ENCODE measurements at places on chromosomes 11 and 22. TPM values are rescaled to one million over a fixed set of nuclear protein-coding genes. Genes with fewer than 3 reads are reported as not detected.

DNA sequence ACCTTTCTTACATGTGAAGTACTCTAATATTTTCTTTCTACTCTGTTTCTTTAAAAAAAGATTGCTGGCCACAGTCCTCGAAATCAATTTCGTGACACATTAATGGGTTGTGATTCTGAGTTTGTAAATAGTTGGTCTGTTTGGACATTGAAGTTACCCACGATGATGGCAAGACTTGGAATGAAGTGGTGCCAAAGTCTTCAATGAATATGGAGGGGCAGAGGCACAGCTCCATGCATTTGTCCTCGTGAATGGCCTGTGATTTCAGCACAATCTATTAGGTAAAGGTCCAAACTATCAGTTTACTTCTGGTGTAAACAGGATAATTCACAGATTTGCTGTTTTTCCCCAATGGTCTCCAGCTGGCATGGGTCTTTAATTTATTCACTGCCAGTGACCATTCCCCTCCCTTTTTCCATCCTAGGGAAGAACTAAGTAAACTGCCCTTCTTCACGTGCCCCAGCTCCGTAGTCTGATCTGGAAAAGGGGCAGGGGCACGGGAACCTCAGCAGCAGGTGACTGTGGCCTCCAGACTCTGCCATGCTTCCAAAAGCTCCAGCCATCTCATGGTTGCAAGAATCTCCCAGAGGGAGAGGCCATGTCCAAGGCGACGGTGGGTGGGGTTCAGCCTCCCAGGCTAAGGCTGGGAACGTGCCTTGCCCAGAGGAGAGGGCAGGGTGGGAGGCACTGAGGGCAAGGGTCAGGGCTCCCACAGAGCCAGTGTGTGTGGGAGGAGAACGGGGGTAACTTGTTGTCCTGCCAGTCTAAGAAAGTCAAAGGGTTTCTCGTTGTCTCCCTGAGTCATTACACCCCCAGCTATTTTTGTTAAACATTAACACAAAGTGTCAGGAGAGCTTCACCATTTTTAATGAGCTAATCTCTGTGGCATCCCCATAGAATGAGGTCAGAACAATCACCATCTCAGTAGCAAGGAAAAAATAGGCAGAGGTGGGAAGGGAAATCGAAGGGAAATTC, 16.9 kb upstream of the PEX26 start:
- no peak overlapping the region for H3K4me3 ChIP-seq
- peak overlapping the region; percentile 47 for H3K27ac ChIP-seq
- H3K4me1 ChIP-seq, result peaks cover 63% of the 10 kb centered on the region
- H3K36me3 ChIP-seq, result no peaks in the 10 kb centered on the region

- no peaks in the 10 kb centered on the region for H3K4me1 ChIP-seq
- peaks cover 7% of the 10 kb centered on the region for H3K27me3 ChIP-seq
- H3K4me3 ChIP-seq, result no peak overlapping the region
- no peak for DNase-seq
Observed at GRCh38 chr11:2576549-2576948, 123.2 kb downstream of the KCNQ1OT1 start.

DNA sequence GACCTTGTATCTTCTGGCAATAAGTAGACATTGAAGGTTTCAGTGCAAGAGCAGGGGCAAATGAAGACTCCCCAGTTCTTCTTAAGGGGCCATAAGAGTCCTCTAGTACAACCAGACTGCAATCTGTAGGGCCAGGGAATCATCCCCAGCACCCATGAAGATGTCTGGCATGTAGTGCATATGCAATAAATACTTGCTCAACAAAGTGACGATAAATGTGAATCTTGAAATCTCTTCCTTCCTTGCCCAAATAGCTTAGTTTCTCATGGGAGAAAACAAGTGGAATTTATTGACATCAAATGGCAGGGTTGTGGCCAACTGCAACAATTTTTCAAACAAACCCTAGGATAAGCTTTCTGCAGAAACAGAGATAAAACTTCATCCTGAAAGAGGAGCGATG, 107.6 kb downstream of the ABTB2 start:
- no peak for DNase-seq
- no peaks in the 10 kb centered on the region for H3K27me3 ChIP-seq
- no peaks in the 10 kb centered on the region for H3K36me3 ChIP-seq
- H3K4me3 ChIP-seq, result no peak overlapping the region

DNA sequence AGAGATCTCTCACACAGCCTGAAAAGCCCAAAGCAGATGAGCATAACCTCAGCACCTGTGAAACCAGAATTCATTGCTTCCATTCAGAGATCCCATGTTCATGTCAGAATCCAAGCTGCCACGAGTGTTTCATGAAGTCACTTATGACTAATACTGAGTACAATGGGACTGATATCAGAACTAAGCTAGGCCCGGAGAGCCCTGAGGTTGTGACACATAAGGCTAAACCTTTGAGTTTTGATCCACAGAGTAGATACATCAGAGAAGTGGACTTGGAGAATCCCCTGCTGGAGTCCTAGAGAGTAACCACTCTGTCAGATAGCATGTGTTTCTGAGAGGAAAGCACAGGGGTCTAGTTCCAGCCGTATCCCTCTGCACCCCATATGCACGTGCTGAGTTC, 890 bp upstream of the GLYATL1 start:
- H3K27me3 ChIP-seq, result no peaks in the 10 kb centered on the region
- no peaks in the 10 kb centered on the region for H3K36me3 ChIP-seq
- H3K4me1 ChIP-seq, result no peaks in the 10 kb centered on the region
- no peak overlapping the region for H3K27ac ChIP-seq
- DNase-seq, result no peak

DNA sequence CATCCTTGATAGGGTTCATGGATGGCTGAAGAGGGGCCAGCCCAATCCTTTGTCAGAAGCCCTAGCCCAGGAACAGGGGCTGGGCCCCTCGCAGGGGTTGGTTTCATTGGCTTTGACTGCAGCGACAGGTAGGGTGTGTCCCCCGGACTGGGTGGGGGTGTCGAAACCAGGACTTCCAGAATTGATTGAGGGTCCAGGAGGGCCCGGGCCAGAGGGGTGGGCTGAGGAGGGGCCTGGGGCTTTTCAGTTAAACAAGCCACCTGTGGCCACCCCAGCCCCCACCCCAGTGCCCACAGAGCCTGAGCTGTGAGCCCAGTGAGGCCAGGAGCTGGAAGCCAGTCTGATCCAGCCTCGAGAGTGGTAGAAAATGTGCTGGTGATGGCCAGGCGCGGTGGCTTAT, 18.1 kb upstream of the PRR5 start:
- no peak for DNase-seq
- peaks cover 22% of the 10 kb centered on the region for H3K4me1 ChIP-seq
- peaks cover 2% of the 10 kb centered on the region for H3K27me3 ChIP-seq

DNA sequence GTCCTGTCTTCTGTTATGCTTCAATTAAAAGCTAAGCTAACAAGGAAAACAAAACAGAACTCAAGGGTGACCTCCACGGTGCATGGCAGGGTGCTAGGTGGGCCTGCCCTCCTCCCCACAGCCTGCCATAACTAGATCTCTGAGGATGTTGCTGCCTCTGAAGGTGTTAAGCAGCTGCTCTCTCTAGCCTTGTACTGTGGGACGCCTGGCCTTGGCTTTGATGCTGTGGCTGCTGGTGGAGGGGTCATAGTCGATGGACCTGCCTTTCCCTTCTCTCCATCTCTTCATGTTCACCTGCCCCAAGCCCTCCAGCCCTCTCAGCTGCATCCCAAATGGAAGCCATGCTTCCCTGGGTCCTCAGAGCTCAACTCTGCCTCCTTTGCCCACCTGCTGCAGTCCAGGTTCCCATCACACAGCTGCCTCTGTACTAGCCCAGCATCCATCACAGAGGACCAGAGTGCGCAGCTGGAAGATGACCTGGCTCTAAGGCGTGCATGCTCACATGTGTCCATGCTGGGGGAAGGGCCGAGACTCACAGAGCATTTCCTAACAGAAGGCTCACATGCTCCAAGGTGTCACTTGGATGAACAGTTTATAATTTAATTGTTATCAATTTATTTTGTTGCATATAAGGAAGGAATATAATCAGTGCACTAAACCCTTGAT, 180.3 kb upstream of the E2F8 start:
- no peak overlapping the region for H3K27ac ChIP-seq
- H3K4me1 ChIP-seq, result peaks cover 19% of the 10 kb centered on the region
- H3K36me3 ChIP-seq, result 0 out of 2 replicates have a peak, but pooled peaks cover 5% of the 10 kb centered on the region
- H3K27me3 ChIP-seq, result peaks cover 43% of the 10 kb centered on the region
- no peak overlapping the region for H3K4me3 ChIP-seq
- no peak for DNase-seq

- no peak for DNase-seq
- H3K27me3 ChIP-seq, result peaks cover 43% of the 10 kb centered on the region
- no peaks in the 10 kb centered on the region for H3K36me3 ChIP-seq
- H3K4me3 ChIP-seq, result no peak overlapping the region
- no peaks in the 10 kb centered on the region for H3K4me1 ChIP-seq
- H3K27ac ChIP-seq, result no peak overlapping the region
Observed at GRCh38 chr11:70142221-70142875, 60.7 kb upstream of the FADD start.

DNA sequence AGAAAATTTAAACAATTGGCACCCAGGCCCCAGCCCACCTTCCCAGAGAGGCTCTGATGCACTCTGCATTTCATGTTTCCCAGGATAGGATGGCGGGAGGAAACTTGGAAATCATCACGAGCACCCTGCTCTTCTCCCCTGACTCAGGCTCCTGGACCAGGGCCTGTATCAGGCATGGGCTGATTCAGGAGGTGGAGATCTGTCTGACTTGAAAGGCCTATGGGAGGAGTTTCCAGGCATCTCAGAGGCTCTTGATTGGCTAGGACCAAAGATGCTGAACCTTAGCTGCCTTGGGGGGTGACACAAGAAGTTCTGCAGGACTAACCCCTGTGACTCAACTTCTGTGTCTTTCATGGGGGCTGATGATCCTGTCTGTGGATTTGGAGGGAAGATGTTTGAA, 106.2 kb downstream of the PKNOX2 start:
- no peak overlapping the region for H3K4me3 ChIP-seq
- H3K4me1 ChIP-seq, result peaks cover 20% of the 10 kb centered on the region
- no peaks in the 10 kb centered on the region for H3K36me3 ChIP-seq

GRCh38 chr22:48513446-48513845, 1314.2 kb downstream of the BRD1 start:
- H3K4me1 ChIP-seq, result no peaks in the 10 kb centered on the region
- peaks cover 5% of the 10 kb centered on the region for H3K36me3 ChIP-seq
- H3K4me3 ChIP-seq, result no peak overlapping the region

- no peaks in the 10 kb centered on the region for H3K36me3 ChIP-seq
- H3K27me3 ChIP-seq, result peaks cover 32% of the 10 kb centered on the region
- no peak for DNase-seq
- no peak overlapping the region for H3K4me3 ChIP-seq
- no peaks in the 10 kb centered on the region for H3K4me1 ChIP-seq
Observed at GRCh38 chr22:41075946-41076345, 16.4 kb upstream of the EP300 start.

SEPTIN3 gene
- total RNA-seq, result not detected

PNPLA5 gene
- not detected for total RNA-seq

SYNGR1 gene
- 18.8 TPM for total RNA-seq

LDHAL6A gene
- total RNA-seq, result not detected

ZP1 gene
- not detected for total RNA-seq

APOA4 gene
- total RNA-seq, result not detected

ACR gene
- not detected for total RNA-seq

OR4D5 gene
- not detected for total RNA-seq

EFCAB6 gene
- total RNA-seq, result 0.43 TPM

CARD18 gene
- not detected for total RNA-seq

CRACR2B gene
- total RNA-seq, result 1.1 TPM

Data from HFFc6 (cell line).